Stimulated activated CD4-positive, alpha-beta T cell treated with anti-CD3 and anti-CD28 coated beads, Interleukin-1b, Interleukin-23, amount 100 ng/mL, for 1 hour (primary cell): ENCODE measurements at places on chromosomes 1 and 21.

- DNase-seq: no peak
Measured at GRCh38 chr1:169933984-169934725, 40.5 kb upstream of the SCYL3 start.

DNA sequence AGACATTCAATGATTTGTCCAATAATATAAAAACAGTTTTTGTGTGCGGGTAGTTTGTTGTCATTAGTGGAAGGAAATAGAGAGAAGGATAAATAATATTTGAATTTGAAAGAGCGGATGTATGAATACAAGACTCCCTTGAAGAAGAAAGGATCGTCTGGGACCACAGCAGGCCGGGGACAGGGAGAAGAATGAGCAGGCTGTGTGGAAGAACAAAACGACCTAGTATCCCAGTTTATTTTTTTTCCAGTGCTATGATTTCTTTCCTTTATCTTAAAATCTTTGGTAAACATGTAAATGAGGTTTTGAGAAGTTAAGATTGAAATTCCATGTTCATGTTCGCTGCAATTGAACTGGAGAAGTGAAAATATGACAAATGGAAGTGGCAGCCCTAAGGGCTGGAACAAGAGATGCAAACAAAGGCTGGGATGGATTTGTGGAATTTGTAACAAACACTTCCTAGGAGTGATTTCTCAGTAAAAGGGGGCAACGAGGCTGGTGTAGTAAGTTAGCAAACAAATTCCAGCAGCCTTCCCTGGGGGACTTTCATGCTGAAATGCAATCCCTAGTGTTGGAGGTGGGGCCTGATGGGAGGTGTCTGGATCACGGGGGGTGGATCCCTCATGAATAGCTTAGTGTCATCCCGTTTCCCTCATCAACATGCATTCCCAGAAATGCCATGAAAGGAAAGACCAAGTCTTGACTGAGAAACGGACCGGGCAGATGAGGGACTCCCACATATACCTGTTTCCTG, 10.2 kb upstream of the IFI16 start:
- DNase-seq: no peak

GRCh38 chr1:24297187-24297851, 21.8 kb upstream of the GRHL3 start:
- DNase-seq: no peak

DNA sequence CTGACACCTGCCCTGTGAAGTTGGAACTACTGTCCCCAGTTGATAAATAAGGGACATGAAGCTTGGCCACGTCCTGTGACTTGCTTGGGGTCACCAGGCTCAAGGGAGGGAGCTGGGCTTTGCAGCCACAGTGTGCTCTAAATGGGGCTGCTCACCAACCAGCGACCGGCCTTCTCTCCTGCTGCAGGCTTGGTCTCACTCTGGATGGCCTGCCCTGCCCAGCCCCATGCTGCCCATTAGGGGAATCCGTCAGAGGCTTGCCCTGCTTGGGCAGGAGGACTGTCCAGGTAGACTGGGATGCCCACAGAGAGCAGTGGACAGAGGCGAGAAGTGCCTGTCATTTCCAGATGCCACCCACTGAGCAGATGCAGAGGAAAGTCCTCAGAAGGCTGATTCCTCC, 1.2 kb upstream of the CENPS start:
- DNase-seq: no peak

- no peak for DNase-seq
Measured at GRCh38 chr21:46121286-46122221, 23.6 kb downstream of the COL6A2 start.

DNA sequence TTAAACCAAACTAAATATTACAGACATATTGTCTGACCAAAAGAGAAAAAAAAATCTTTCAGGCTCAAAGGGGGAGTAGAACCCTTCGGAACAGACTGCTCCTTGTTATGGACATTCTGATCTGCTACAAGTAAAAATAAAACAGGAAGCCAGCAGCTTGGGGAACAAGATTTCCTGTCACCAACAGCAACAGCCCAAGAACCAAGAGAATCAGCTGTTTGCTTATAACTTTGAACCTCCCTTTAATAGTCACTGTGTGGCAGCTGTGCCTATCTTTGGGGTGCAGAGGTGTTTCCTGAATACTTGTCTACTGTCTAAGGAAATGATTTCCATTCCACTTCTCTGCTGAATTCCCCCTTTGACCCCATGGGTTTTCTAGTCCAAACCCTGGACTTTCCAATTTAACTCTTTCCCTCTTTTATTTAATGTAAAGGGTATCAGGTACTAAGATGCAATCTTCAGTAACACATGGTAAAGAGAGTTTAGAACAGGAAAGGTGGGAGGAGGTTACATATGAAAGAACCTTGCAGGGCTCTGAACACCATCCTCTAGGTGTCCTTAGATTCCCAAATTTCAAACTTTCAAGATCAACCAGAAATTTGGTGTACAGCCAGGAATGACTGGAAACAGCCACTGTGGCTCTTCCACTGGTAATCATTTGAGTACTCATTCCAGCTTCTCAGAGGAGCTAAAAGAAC, 38.6 kb downstream of the GPR3 start:
- no peak for DNase-seq

- no peak for DNase-seq
Measured at GRCh38 chr1:183859831-183860230, 54.9 kb downstream of the RGL1 start.

DNA sequence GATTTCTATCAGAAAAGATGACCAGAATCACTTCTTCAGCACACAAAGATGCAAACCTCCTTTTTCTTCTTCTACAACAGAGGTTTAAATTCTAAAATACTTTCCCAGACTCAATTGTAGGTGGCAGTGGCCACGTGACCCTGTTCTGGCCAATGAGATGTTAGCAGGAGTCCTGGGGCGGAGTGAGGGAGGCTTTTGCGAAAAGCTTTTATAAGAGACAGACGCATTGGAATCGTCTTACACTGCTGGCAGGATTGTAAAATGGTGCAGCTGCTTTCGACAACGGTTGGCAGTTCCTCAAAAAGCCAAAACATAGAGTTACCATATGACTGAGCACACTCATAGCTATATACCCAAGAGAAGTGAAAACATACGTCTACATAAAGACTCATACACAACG, 87.0 kb upstream of the MAGI3 start:
- no peak for DNase-seq
